ENCODE measurements at places on chromosomes 3 and 15.

GRCh38 chr3:167728176-167728575 lies 6.5 kb downstream of the PDCD10 start:
- DNase-seq, result peak; percentile 12

DNA sequence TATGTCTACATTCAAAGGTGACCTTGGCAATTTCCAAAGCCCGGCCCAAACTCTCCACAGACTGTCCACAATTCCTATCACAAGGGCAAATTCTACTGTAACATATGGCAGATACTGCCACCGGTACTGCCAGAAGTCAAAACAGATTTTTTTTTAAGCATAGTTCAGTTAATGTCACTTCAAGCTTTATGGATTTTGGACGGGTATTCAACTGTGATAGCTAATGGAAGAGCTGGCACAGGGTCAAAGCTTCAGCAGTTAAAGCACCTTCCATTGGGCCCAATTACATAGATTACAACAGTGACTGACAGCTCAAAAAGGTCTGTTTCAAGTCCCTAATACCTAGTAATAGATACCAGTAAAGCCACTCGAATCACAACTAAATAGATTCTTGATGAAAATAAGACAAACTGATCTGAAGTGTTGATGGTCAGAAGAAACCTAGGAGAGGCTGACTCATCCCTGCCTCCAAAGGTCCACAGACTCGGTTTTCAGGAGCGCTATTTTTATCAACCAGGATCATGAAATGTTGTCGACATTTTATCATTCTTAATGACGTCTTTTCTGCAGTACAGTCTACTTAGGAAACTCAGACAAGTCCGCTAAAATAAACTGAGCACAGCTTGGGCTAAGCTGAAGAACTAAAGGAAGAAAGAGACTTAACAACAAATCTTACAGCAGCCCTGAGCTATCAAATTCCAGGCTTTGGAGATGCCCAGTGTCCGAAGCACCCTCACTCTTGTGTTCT lies 38.7 kb downstream of the ANXA2 start:
- DNase-seq, result peak; percentile 62

GRCh38 chr3:112304611-112305010 lies 10.6 kb upstream of the SLC9C1 start:
- DNase-seq, result no peak

- no peak for DNase-seq
Observed at GRCh38 chr3:4231041-4231440, 72.1 kb upstream of the SETMAR start.

DNA sequence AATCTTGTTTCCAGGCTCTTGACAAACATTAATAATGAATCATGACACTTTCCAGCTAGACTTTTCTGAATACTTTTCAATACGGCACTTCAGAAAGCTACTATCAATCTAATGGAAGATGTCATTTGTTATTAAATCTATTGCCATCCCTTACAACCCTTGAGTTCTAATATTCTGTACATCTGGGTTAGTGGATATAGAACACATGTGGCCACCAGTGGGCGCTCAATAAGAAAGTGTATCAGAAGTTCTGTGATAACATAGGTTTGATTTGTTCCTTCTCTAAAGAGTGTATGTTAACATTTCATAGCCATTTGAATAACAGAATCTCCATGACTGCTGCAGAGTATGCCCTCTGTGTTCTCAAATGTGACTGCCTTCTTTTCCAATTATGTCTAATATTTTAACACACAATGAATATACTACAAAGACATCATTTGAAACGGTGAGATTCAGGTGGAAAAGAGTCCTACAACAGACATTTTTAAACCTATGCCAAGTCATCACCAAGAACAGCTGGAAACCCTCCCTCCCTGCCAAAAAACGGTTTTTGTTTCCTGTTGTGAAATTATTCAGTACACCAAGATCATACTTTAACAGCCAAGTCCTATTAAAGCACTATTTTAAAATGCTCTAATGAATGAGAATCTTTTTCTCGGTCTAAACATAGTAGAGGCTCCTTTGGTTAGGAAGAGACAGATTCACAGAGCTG lies 22.2 kb downstream of the ALDH1A2 start:
- peak; percentile 28 for DNase-seq

DNA sequence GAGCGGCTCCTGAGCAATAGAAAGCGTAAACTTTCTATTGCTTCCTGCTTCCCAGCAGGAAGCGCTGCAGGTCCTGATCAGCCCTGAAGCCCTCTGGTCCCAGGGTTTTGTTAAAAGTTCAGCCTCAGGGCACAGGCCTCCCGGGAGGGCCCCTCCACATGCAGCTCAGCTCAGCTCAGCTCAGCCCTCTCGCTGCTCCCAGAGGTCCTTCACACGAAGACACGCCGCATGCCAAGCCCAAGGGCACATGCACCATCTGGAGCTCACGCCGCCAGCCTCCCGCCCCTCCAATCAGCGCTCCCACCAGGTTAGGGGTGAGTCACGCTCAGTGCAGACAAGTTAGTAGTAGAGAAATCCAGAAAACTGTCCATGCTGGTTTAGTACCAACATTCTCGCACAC lies 12.7 kb downstream of the TKT start:
- DNase-seq, result no peak

- peak; percentile 82 for DNase-seq
Observed at GRCh38 chr3:194003114-194004057, 132.6 kb upstream of the HES1 start.

- DNase-seq, result no peak
Observed at GRCh38 chr3:32430900-32431299, 39.2 kb downstream of the CMTM7 start.

GRCh38 chr15:81016489-81017068 lies 15.9 kb downstream of the TLNRD1 start:
- no peak for DNase-seq

GRCh38 chr3:44070841-44071546 lies 170.7 kb upstream of the TOPAZ1 start:
- DNase-seq, result no peak

- peak; percentile 53 for DNase-seq
Observed at GRCh38 chr3:65888980-65889706, 149.6 kb downstream of the MAGI1 start.

DNA sequence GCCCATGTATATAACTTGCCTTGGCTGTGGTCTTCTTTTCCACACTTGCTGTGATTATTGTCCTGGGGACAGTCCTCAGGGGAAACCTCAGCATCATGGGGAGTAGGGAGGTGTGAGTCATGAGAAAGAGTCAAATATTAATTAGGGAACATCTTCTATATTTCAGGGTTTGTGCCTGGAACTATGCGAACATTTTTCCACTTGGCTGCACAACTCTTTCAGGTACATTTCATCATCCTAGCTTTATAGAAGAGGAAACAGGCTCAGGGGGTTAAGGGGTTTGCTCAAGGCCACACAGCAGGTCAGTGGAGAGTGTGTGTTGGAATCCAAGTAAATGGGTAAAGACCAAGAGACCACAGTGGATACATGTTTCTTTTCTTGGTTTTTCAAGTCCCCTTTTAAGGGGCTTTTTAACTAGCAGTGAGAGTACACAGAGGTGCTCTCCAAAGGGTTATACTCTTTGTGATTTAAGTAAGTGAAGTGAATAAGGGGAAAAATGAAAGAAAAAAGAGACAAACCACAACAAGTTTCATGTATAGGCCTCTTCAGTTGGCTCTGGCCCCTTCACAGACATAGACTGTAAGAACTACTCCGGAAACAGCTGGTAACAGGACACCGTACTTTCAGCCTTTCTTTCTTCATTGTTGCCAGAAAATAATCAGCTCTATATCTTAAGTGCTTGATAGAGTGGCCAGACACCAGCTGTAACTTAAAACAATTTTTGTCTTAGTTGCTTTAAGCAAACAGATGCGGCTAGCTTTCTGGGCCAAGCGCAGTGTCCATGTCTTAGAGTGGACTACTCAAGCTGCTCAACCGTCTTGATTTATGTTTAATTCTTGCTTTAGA lies 64.6 kb downstream of the EEFSEC start:
- no peak for DNase-seq

- no peak for DNase-seq
Observed at GRCh38 chr15:91688811-91689210, 164.7 kb upstream of the SLCO3A1 start.

- DNase-seq, result no peak
Observed at GRCh38 chr15:93823971-93824913, 407.1 kb upstream of the MCTP2 start.

DNA sequence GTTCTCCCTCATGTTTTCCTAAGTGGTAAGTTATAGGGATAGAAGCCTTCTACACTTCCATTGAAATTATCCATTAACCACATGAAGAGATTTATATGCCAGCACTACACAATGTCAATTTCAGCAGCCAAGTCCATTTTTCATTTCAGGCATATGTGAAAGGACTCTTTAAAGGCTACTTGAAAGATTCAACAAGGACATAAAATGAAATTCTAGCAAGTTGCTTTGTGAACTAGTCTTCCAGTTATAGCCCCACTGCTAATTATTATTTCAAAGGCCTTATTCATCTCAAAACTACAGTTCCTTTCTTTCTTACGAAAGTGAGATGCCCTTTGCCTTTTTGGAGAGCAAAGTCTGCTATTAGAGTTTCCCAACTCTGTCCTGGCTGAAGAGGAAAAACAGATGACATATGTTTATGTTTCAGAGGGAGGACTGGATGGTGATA lies 66.0 kb upstream of the SLC2A2 start:
- DNase-seq, result no peak

- DNase-seq, result peak; percentile 11
Observed at GRCh38 chr3:192570821-192571791, 156.2 kb downstream of the FGF12 start.

DNA sequence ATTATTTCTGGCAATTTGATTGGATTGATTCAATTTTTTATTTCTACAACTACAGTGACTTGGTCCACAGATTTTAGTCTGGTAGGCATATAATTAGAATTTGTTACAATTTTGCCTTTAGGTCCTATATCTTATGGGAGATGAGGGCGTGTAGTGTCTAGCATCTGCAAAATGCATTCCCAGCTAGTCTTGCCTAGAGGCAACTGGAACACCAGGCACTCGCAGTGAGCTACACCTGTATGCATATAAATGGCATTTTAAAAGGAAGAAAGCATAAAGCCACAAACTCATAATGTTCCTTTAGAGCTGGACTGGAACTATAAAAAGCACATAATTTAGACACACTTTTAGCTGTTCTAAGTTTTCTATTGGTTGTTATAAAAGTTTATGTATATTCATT lies 17.9 kb upstream of the SPPL2A start:
- no peak for DNase-seq

GRCh38 chr3:13648060-13649001 lies 99.4 kb downstream of the FBLN2 start:
- DNase-seq, result peak; percentile 82

- DNase-seq, result peak; percentile 65
Observed at GRCh38 chr3:111859061-111859973, at the start of gene PHLDB2. PHLDB2 (plus strand) TSS chr3:111859265; CDS start chr3:111884078, 24,813 bp downstream.

GRCh38 chr3:159030138-159030670 lies 228.3 kb downstream of the MFSD1 start:
- DNase-seq, result no peak

- no peak for DNase-seq
Observed at GRCh38 chr15:24966364-24967103, 11.7 kb downstream of the SNRPN start.

DNA sequence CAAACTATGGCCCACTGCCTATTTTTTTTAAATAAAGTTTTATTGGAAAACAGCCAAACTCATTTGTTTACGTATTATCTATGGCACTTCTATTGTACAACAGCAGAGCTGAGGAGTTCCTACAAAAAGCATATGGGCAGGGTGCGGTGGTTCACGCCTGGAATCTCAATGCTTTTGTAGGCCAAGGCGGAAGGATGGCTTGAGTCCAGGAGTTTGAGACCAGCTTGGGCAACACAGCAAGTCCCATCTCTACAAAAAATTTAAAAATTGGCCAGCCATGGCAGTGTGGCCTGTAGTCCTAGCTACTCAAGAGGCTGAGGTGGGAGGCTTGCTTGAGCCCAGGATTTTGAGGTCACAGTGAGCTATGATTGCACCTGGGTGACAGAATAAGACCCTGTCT lies 142.3 kb downstream of the RORA start:
- no peak for DNase-seq

GRCh38 chr15:95880630-95881029 lies 449.9 kb upstream of the NR2F2 start:
- no peak for DNase-seq

- no peak for DNase-seq
Observed at GRCh38 chr3:8464668-8465067, 37.0 kb upstream of the LMCD1 start.

DNA sequence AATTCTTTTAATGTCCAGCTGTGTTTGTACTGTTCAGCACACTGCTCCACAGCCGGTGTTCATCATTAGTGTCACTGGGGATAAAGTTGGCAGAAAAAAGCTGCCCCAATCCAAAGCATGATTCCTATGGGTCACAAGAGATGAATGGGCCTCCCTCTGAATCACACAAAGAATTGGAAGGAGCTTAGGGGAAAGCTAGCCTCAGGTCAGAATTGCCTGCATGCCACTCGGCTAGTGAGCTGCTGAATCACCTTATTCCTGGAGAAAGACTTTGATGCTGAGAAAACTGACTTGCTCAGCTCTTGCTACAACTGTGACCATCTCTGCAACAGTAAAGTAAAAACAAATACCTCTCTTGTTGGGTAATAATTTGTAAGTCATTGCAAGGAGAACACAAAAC lies 3.5 kb downstream of the CCK start:
- peak; percentile 26 for DNase-seq

DNA sequence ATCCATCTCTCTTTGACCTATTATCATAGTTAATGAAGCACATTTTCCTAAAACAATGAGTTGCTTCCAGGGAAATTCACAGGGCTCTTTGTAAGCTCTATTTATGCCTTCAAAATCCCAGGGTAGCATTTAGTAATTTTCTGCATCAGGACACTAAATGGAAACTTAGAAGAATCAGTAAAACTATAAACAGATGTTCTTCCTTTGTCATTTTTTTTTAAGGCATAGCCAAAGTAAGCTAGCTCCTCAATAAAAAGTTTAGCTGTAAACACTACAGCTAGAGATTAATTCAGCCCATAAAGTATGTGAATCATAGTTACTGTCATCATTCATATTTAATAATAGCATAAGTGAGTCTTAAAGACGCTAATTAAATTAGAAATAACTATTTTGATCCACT lies 79.3 kb downstream of the RPL22L1 start:
- DNase-seq, result no peak

- DNase-seq, result no peak
Observed at GRCh38 chr3:49279376-49279775, 2.3 kb upstream of the C3orf62 start.

- DNase-seq, result no peak
Observed at GRCh38 chr3:135159681-135160247, 364.7 kb downstream of the EPHB1 start.

- DNase-seq, result no peak
Observed at GRCh38 chr3:187016639-187017345, 86.5 kb downstream of the ST6GAL1 start.

DNA sequence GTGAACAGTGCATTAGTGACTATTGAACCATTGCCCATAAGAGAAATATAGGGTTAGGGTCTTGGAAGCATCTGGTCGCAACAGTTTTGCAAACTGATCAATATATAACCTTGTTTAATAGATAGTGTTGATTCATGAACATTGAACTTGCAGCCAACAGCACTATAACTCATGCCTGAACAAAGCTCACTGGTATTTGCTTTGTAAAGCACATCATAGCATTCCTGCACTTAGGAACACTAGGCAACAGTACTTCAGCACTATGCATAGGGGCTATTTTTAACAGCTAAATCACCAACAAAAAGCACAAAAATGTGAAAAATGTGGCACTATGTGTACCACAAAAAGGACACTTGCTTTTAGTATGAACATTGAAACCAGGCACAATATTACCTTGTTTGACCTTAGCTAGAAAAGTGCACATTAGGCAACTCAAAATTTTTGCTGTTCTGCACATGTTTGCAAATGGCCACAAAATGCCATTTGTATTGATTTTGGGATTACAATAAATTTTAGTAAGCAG lies 68.0 kb downstream of the OXNAD1 start:
- no peak for DNase-seq
